ENCODE measurements at places on chromosomes 2 and 18.
A peak's percentile ranks its signal among the peaks of the same experiment; 100 is the strongest.

DNA sequence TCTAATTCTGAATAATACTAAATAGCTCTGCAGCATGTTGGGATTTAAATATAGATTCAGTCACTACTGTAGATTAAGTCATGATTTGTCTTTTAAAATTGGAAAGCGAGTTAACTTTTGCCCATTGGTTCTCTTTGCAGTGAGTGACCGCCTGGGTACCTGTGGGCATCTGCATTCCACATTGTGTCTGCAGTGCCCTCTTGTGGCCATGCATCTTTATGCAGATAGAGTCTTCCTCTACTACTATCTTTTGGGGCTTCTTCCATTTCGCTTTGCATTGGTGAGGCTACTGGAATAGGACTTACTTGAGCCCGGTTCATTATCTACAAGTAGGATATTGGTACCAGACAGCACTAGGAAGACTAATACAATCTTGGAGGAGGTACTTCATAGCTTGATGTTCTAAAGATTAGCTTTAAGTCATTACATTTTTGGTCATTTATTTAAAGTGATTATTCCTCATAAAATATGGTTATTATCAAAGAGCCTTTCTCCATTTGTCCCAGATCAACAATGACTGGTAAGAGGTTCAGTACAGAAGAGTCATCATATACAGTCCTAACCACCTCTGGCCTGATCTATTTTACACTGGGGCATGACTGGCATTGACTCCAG, 203.0 kb downstream of the SOCS6 start:
- DNase-seq = peak; percentile 14

DNA sequence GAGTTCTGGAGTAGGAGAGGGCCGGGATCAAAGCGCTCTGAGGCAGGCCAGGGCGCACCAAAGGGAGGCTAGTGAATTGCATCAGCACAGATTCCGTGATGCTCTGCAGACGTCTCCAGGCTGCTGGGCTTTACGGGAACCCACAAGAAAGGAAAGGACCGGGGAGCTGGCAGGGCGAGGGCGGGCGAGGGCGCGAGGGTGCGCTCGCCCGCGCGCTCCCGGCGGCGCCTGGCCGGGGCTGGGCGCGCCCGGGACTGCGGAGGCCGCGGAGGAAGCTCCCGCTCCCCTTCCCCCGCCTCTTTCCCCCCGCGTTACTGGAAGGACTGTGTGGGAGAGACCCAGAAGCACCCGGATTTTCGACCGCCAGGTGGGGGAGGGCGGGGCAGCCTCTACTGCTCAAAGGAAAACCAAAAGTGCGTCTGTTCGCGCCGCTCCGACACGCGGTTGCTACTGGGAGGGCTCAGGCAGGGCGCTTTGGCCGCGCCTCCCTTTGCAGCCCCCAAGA, 2.4 kb upstream of the FOSL2 start:
- peak; percentile 70 for DNase-seq

DNA sequence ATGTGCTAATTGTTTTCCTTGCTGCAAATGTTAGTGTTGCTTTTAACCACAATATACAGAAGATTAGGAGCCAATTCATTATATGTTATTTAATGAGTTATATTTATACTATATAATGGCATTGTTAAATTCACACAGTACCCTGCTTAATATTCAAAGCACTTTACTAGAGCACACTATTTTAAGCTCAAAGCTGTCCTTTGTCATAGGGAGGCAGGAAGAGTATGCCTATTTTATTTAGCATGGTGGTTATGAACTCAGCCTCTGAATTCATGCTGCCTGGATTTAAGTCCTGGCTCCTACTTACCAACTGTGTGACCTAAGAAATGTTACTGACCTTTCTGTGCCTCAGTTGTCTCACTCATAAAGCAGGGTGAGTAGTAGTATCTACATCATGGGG, 80.5 kb downstream of the FASTKD2 start:
- no peak for DNase-seq

GRCh38 chr2:138564586-138565229, 63.1 kb downstream of the SPOPL start:
- no peak for DNase-seq

- no peak for DNase-seq
Observed at GRCh38 chr2:63697160-63697559, 108.4 kb downstream of the MDH1 start.

DNA sequence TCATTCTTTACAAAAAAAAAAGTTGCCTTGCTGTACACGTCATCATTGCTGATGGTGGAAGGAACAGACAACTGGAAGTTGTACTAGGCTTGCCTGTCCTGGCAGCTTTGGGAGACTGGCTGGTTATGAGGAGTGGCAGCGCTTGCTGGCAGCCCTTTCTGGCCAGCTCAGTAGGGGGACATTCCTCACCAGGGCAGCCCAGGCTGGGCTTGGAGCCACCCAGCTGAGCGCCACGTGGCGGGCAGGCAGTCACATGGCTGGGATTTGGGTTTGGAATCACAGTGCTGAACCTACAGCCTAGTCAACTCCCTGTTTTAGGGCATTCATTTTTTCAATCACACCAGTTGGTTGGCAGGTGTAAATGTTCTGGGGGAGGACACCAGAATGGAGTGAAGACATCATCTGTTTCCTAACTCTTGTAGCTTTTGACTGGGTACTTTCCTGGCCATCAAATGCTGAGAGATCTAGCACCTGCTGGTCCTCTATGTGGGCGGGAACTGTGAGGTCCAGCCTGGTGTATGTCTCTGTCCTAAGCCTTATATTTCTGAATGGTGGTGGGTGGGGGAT, 139.3 kb downstream of the SETBP1 start:
- no peak for DNase-seq

DNA sequence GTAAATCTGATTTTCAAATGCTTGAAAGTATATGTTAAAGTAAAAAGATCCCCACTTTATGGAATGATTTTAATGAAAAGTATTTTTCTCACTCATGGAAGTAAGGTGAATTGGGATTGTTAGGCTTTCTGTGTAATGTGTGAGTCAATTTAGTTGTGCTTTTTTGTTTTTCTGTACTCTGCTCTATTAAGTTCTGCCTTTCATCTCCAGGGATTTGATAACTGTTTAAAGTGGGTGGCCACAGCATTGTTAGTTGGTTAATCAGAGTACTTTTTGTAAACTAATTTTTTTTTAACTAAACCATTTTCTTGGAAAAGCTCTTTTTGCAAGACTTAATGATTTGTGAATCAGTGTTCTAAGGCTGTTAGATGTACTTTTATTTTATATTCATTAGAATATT, 76.8 kb downstream of the ABI2 start:
- no peak for DNase-seq

GRCh38 chr2:204110751-204111516, 174.4 kb downstream of the ICOS start:
- no peak for DNase-seq

GRCh38 chr2:95082477-95082876, 39.1 kb downstream of the MRPS5 start:
- no peak for DNase-seq

- no peak for DNase-seq
Observed at GRCh38 chr18:43122955-43123354, 7.5 kb upstream of the RIT2 start.

- DNase-seq = no peak
Observed at GRCh38 chr2:204835786-204836185, 290.5 kb downstream of the PARD3B start.

DNA sequence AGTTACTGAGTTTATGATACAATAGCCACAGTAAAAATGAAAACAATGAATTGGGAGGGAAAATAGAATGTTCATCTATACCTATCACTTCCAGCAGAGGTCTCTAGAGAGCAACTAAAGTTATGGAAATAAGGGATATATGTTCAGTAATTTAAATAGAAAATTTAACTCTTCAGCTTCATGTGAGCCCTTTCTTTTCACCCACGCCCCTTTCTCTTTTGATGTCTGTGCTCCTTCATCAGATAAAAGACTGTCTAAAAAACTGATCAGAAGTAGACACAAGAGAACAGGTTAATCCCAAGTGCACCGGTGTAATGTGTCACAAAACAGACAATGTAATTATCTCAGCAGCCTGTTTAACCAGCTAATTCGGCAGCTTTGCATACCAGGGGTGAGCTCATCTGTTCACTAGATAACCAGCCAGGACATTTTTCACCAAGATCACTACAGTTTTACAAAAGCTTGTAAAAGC, 238.5 kb upstream of the ERBB4 start:
- DNase-seq = peak; percentile 4

DNA sequence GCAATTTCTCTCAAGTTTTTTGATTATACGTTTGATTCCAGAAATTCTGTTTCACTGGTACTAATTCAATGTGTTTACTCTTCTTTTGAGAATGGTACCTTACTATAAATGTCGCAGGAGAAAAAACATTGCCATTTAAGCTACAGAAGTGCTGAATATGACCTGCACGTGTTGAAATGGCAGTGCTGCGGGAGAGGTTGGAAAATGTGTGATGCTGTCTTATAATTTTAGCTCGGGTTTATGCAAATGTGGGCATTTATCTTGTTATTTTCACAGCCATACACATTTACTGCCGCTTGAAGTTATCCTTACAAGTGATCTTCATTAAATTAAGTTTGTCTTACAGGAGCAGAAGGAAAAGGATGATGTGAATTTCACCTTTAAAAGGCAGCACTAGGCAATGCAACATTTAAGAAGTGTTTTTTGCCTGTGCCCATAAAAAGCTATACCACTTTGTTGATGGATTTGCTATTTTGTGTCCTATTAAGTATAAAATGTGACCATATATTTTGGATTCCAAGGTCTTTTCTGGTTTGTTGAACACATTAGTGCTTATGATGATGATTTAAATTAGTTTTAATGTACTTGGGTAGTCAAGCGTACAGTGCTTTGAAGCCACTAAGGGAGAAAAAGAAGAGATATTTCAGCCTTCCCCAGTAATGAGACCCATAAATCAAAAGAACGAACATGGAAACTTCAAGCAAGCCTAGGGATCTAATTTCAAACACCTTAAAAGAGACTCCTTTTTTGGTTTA, 112.1 kb downstream of the LTBP1 start:
- no peak for DNase-seq

- DNase-seq = no peak
Observed at GRCh38 chr18:13745696-13746095, 19.2 kb downstream of the RNMT start.

GRCh38 chr2:235596272-235596671, 102.4 kb downstream of the AGAP1 start:
- no peak for DNase-seq

DNA sequence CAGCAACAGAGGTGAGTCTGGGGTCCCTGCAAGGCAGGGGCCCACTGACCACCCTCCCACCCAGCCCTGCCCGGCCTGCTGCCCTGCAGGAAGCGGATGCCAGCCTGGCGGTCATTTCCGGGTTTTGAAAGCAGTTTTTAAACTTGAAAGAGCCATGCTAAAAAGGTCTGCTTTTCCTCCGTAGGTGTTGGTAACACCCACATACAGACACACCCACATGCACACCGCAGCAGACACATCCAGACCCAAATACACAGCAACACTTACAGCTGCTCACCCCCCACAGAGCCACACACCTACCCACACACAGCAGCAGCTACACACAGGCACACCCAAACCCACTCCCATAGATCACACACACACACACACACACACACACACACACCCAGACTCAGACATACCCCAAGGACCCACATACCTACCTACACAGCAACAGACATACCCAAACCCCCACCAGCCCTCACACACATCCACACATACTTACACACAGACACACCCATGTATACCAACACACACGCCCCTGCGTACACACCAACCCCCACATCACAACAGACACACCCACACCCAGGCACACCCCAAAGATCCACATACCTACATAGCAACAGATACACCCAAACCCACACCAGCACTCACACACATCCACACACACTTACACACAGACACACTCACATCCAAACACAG, 7.6 kb downstream of the ZFP36L2 start:
- no peak for DNase-seq

GRCh38 chr2:106363791-106364190, 104.4 kb downstream of the RGPD3 start:
- DNase-seq = no peak

- DNase-seq = no peak
Observed at GRCh38 chr18:79121746-79122474, 52.7 kb downstream of the ATP9B start.

GRCh38 chr2:125713533-125713932, 942.4 kb upstream of the GYPC start:
- no peak for DNase-seq

DNA sequence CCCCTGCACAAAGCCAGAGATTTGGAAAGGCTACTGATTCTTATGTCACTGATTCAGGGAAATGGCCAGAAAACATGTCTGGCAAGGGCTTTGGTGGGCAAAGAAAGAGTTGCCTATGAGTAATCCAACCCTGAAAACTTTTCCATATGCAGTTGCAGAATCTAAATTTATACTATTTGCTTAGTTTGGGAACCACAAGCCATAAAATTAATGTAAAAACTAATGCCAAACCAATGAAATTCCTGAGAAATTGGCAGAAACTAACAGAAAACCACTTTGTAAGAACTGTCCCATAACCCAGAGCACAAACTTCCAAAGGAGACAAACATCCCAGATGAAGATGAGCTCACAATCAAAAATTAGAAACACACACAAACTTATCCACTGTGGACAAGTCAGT, 48.8 kb downstream of the TCF4 start:
- DNase-seq = no peak

- no peak for DNase-seq
Observed at GRCh38 chr2:181190711-181191110, 210.3 kb downstream of the UBE2E3 start.

DNA sequence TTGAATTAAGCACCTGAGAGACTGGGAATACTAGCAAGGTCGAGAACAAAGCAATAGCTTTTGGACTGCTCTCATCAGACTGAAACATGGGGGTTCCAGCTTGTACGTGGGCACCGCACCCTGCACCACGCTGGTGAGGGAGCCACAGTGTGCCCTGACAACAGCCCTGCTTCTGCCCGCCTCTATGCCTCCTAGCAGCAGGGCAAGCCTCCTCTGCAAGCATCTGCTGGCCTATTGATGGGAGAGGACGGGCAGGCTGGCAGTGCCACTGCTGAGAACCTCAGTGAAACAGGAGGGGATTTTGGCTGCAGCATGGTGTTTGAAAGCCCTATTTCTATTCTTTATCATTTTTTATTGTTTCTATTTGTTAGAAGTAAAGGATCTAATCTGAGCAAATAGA, 146.1 kb upstream of the OTOS start:
- no peak for DNase-seq

GRCh38 chr2:15835991-15836688, 104.2 kb upstream of the MYCN start:
- DNase-seq = no peak

- DNase-seq = no peak
Observed at GRCh38 chr18:45637546-45638327, 22.5 kb downstream of the SLC14A2 start.

GRCh38 chr2:189409131-189409530, 32.1 kb upstream of the WDR75 start:
- DNase-seq = no peak

- no peak for DNase-seq
Observed at GRCh38 chr18:57951999-57952774, 91.8 kb upstream of the NEDD4L start.

GRCh38 chr2:236574424-236575145, 5.0 kb downstream of the ACKR3 start:
- no peak for DNase-seq

- no peak for DNase-seq
Observed at GRCh38 chr18:45467945-45468344, 147.3 kb upstream of the SLC14A2 start.

GRCh38 chr2:10830641-10831399, 18.2 kb upstream of the PDIA6 start:
- no peak for DNase-seq

GRCh38 chr2:85369500-85369899, 14.9 kb downstream of the ELMOD3 start:
- DNase-seq = no peak

- DNase-seq = no peak
Observed at GRCh38 chr2:197141702-197142473, 168.7 kb downstream of the ANKRD44 start.

Measured in HuH-7 (cell line).